ENCODE measurements at places on chromosomes 3 and 15.

GRCh38 chr15:100642213-100642949 is 40.0 kb downstream of the ASB7 start:
- no peak for DNase-seq

DNA sequence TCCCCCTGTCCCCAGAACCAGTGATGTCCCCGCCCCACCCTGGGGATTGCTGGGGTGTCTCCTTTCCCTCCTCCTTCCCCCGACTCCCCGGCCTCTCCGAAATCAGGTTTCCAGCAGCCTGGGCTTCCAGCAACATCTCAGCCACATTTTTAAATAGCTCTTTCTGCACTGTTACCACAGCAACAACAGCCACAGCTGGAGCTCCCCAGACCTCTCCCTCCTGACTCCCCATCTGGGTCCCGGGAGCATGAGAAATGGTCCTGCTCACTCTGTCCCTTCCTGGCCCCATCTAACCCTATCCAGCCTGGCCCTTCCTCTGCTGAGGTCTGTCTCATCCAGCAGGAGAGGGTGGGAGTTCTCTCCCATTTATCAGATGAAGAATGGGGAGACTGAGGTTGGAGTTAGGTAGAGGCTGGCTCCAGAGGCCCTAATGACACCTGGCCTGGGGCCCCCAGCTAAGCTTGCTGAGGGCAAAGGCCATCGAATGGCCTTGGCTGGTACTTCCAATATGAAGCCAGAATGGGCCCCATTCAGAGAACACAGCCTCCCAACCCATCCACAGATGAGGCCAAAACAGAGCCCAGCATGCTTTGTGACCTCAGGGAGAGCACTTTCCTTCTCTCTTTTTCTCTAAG is 1.5 kb downstream of the CAMK1 start:
- no peak for DNase-seq

DNA sequence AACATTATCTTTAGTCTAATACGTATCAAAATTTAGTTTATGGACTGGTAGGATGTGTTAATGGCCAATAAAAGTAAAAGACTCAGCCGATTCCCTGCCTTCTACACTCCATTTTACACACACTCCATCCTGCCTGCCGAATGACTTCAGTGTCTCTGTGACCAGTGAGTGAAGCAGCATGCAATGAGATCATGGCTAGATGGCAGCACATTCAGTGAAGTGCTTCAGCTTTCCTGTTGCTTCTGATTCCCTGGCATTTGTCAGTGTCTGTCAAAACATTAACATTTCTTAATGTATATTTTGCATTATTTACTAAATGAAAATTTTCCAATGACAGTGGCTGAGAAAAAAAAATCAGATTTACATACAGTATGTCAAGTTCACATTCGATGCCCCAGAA is 412.0 kb downstream of the FHIT start:
- no peak for DNase-seq

GRCh38 chr15:56917652-56918045 is 795 bp upstream of the TCF12 start:
- DNase-seq: no peak

DNA sequence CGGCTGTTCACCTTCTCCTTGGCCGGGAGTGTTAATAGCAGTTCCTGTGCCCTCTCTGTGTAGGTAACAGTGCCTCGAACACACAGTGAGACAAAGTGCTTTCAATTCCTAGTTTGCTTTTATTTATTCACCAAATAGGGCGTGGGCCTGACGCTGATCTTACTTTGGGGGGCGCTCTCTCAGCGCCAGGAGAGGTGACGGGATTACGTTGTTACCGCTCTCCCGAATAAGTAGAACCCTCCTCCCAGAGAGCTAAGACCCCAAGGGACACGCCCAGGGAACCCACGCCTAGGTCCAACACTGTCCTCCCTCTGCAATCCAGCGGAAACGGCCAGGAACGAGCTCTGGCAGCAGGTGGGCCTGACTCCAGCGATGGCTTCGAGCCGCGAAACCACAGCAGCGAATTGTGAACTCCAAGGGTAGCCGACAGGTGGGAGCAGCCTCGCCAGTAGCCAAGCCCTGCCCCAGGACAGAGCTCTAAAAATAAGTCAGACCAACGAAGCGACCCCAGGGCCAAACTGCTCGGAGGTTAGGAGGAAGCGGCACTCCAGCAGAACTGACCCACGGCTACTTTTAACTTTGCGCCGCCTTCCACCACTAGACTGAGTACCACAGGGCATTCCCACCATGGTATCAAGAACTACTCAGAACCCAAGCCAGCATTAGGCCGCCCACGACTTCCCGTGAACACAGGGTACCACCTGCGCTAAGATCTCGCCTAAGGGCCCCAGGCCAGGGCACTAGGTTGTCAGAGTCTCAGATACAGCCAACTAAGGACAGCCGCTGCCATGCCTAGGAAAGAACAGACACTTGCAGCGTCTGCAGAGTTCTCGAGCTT is 1.6 kb upstream of the SIN3A start:
- peak; percentile 35 for DNase-seq

DNA sequence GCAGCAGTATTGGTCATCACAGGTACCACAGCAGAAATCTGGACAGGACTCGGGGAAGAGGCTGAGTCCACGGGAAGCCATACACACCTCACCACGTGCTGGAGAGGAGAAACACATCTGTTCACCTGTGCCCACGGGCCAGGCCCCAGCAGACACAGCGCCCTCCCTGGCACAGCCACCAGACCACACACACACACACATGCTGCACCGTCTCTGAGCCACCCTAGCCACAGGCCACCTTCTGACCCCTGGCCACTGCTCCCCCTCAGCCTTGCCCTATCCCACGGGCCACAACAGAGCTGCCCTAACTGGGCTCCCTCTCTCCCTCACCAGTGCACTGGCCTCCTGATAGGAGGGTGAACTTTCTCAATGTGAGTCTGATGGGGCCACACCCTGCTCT is 2.8 kb downstream of the SHISA5 start:
- no peak for DNase-seq

- no peak for DNase-seq
Measured at GRCh38 chr15:93333796-93334195, 244.8 kb upstream of the RGMA start.

DNA sequence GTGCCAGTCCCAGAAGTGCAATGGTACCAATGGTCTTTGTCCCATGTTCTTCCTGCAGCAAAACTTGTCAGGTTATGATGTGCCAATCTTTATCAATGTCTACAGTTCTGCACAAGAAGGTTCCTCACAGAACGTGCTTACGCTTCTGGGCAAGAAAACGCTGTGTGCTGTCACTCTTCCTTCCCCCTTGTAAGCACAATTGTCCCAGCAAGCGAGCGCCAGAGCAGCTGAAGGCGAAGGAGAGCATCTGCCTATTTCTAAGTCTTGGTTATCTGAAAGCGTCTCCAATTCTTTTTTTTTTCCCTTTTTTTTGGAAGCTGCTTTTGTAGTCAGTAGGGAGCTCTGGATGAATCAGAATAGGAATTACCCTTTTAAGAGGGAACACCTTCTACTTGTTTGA is 514.4 kb downstream of the FGF12 start:
- no peak for DNase-seq

DNA sequence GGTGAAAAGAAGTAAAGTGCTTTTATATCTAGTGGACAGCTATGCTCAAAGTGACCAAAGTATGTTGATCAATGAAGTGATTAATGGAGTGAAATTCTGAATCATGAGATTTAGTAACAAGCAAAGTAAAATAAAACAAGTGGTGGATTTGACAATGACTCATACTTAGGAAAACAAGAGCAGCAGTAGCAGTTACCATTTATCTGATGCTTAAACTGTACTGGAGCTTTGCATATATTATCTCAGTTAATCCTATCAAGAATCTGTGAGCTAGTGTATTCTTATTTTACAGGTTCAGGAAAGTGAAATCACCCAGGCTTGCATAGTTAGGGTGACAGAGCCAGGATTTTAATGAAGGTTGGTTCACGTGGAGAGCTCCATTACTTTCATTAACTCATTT is 50.6 kb upstream of the SPATA16 start:
- no peak for DNase-seq

DNA sequence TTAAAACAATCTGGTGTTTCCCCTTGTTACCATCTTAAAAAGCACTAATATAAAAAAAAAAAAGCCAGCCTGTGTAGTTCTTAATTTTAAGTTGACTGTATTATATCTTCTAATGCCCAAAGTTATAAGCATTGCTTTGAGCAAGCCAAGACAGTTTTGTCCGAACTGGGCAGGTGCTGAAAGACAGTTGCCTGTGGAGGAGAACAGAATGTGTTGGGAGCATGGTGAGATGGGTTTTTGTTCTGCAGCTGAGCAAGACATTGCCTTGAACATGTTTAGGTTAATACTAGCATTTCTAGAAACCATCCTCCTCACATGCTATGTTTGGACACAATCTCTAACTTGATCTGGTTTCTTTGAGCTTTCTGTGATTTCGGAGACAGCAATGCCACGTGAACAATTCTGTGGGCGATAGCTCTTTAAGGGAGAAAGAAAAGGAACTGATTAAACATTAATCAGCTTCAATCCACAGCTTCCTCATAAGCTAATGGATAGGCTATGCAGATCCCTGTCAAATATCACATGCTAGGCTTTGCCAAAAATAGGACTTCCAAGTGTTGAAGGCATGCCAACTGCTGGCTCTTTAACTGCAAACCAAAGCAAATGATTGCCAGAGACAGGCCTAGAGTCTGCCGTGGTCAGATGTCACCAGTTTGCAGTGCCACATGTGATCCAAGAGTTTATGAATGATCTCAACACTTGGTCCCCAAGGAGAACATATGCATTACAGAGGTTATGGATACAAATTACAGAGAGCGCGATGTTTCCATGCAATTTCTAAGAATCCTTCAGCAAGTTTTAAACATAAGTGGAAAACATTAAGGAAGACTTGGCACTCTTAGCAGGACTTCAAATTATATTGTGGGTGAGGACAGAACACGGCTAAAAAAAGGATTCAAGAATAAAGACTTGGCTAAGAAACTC is 428.1 kb downstream of the ROBO2 start:
- DNase-seq: peak; percentile 85

- no peak for DNase-seq
Measured at GRCh38 chr3:32110233-32110760, 3.9 kb downstream of the GPD1L start.

GRCh38 chr3:195270079-195270816 is 711 bp downstream of the XXYLT1 start:
- peak; percentile 52 for DNase-seq

GRCh38 chr3:182309120-182309519 is 484.2 kb upstream of the ATP11B start:
- DNase-seq: no peak

- no peak for DNase-seq
Measured at GRCh38 chr15:63372018-63372705, 9.5 kb downstream of the CA12 start.

GRCh38 chr3:160136421-160136820 is 88.8 kb upstream of the C3orf80 start:
- no peak for DNase-seq

GRCh38 chr15:97708252-97708651 is 252.3 kb upstream of the ARRDC4 start:
- DNase-seq: no peak

DNA sequence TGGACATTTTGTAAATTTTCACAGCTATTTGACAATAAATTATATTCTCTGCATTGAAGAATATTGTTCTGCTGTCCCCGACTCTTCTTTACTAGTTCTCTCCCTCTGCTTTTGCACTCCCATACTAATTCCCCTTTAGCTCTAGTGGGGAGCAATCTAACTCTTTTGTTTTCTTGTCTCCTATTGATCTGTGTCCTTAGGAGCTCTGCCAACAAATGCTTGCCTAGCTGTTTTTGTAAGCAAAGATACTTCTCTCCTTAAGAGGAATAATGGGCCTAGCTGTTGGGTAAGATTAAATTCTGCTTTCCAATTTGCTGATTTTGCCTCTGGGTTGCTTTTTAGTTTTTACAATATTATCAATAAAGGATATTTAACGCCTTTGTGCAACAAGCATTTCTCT is 17.7 kb downstream of the ADAMTSL3 start:
- no peak for DNase-seq

- no peak for DNase-seq
Measured at GRCh38 chr15:53644660-53645059, 114.8 kb downstream of the WDR72 start.

DNA sequence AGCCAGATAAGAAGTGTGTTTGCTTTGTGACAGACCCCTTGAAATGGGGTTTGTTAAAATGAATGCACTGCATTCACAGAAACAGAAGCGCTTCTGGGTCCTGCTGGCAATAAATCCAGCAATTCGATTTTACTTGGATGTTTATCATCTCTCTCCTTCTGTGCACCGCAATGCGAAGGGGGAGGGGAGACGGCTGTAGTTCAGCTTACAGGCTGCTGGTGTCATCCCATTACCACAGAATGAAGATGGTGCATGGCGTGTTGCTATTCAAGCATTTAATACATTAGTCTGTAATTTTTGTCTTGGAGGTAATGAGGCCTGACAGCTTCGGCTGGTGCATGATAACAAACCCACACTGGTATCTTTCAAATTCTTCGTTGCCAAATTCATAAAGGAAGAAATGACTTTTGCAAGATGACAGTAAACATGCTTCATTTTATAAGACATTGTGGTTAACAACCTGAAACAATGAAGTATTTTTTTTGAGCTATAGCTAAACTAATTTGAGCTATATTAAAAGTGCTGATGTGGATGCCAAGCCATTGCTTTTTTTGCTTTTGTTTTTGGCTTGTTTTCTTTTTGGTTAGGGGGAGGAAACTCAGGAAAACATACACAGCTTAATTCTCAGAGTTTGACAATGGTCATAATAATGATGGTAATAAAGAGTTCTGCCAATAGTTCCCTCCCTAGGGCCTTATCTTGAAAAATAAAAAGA is 418.3 kb downstream of the OTOL1 start:
- DNase-seq: no peak

DNA sequence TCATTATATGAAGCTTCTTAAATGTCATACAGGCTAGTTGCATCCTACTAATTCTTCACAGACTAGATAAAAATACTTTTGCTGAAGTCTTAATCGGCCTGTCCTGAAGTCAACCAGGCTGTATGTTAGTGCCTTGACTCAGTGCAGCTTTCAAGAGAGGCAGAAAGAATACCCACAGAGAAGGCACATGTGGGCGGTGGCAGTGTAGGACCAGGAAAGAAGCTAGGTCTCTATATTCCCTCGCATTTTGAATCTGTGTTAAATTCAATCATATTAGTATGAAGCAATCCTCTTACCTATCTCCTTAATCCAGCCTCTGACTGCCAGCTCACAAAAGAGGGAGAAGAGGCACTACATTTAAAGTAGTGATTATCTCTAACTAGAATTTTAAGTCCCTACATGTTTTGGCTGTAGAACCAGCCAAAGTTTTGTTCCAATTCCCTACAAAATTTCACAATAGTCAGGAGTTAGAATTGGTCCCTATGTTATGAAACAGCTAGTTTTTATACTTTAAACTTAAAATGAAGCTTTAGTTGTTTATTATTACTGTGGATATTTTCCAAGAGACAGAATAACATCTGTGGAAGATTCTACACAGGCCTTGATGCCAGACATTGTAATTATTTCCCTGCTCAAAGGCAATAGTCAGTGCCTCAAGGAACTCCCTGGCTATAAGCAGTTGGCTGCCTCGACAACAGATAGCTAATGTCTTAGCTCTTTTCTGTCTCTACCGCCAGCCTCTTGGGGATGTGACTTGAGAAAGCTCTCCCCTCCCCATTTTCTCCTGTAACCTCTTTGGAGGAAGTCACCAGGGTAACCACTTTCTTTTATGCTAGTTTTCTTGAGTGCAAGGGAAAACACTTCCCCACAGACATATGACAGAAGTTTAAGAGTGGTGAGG is 31.9 kb downstream of the CRTC3 start:
- DNase-seq: no peak

GRCh38 chr3:24683633-24684384 is 189.2 kb upstream of the THRB start:
- DNase-seq: no peak
